ENCODE measurements at places on chromosomes 5 and 9.

DNA sequence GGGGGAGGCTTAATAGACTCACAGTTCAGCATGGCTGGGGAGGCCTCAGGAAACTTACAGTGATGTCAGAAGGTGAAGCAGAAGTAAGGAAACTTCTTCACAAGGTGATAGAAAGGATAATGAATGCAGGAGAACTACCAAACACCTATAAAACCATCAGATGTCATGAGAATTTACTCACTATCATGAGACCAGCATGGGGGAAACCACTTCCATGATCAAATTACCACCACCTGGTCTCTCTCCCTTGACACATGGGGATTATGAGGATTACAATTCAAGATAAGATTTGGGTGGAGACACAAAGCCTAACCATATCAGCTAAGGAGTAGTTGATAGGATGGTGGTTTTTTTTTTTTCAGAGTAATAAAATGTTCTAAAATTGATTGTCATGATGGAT lies 201.8 kb downstream of the CDH12 start:
- no peak for DNase-seq

DNA sequence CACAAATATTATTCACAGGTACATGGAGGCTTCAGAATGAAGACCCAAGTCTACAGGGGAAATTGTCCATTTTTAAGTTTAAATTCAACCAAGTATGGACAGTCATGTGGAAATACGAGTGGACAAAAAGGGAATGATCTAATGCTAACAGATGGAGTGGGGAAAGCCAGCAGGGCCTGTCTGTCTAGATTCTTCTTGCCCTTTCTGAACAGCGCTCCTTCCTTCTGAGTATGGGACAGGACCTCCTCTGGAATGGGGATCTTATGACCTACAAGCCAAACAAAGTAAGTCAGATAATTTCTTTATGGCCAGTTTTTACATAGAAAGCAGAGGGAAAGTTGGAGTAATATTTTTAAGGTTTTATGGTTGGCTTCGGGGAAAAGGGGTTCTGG lies 119.8 kb upstream of the NEK6 start:
- DNase-seq: no peak

- DNase-seq: no peak
Observed at GRCh38 chr5:95958310-95959014, 3.2 kb downstream of the ELL2 start.

DNA sequence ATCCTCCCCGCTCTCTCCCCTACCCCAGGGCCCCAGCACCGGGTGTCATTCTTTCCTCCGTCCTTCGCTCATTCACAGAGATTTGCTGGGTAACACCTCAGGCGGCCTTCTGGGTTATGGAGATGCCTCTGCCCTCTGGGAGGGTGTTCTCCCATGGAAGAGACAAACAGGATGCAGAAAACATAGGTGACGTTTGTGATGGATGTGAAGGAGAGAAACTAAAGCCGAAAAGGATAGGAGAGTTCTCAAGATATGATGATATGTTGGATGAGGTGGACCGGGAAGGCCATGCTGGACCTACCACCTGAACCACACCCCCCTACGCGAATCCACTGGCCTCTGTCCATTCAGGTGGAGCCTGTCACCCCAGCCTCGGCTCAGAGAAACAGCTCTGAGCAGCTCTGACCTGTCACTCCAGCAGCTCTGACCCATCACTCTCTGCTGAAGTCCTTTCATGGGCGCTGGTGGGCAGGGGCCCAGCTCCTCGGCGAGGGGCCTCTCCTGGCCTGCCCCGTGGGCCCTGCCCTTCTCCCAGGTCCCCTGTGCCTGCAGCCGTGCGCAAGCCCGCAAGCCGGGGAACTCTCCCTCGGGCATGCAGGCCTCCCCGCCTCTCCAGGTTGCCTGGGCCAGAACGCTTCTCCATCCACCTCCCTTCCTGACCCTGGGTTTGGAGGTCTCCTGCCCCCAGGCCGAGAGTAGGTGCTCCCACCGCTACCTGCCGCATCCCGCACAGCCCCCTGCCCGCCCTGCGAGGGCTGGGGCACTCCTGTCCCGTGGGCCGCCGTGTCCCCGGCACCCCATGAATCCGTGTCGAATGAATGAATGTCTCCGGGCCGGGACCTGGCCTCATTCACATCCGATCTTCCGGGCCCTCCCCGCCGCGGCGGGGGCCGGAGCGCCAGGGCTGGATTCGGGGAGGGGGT lies 717 bp upstream of the NCS1 start:
- DNase-seq: no peak

Measured in activated CD4-positive, CD25-positive, alpha-beta regulatory T cell (primary cell).